SK-N-SH (cell line): ENCODE measurements at places on chromosomes 6 and 20.

DNA sequence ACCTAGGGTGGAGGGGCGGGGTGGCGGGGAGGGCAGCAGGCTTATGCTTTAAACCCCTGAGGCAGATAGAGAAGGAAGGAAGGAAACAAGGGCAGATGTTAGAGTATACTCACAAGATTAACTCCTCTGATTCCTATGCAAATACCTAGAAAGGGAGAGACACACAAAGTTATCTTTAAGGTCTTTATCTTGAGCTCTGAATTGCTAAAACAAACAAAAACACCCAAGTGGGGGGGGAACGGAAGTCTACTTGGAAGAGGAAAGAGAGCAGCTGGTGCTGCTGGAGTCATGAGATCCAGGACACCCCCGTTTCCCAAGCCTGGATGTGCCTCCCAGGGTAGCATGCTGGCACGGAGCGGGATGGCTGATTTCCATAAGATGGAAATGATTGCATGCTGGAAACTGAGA, 43.4 kb downstream of the PLAGL1 start:
- no peak for DNase-seq

GRCh38 chr20:36274181-36274841, 31.8 kb upstream of the DLGAP4 start:
- DNase-seq, result peak; percentile 56

DNA sequence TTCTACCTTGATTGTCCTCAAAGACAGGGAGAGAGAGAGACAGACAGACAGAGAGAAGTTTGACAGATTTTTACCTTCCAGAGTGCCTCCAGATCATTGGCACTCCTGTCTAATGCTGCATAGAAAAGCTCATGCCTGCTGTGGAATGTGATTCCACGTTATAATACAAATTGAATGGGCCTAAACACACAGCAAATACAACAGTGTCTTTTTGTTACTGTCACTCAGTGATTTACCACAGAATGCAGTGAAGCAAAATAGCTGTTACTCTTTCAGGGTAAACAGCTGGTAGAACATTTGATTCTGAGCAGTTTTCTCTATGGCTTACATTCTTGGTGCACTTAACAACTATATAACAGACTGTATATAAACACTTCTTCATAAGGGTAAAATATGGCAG, 558.7 kb downstream of the LMBRD1 start:
- DNase-seq, result no peak

GRCh38 chr6:17640477-17640917, 40.4 kb downstream of the FAM8A1 start:
- DNase-seq, result no peak

- DNase-seq, result no peak
Observed at GRCh38 chr20:48467622-48468021, 360.2 kb downstream of the PREX1 start.

DNA sequence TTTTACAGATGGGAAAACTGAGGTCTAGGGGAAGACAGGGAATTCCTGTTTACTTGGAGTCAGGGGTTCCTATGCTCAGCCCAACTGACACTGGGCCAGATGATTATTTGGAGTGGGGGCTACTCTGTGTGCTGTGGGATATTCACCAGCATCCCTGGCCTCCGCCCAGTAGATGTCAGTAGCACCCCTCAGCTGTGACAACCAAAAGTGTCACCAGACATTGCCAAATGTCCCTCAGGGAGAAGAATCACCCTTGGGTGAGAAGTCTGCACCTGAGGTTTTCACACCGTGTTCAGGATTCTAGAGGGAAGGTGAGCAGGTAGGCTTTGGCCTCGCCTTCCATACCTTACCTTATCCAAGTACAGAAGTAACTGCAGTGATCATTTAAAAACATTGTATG, 27.6 kb downstream of the CDH26 start:
- no peak for DNase-seq

GRCh38 chr20:6362245-6362644, 239.4 kb upstream of the FERMT1 start:
- no peak for DNase-seq

DNA sequence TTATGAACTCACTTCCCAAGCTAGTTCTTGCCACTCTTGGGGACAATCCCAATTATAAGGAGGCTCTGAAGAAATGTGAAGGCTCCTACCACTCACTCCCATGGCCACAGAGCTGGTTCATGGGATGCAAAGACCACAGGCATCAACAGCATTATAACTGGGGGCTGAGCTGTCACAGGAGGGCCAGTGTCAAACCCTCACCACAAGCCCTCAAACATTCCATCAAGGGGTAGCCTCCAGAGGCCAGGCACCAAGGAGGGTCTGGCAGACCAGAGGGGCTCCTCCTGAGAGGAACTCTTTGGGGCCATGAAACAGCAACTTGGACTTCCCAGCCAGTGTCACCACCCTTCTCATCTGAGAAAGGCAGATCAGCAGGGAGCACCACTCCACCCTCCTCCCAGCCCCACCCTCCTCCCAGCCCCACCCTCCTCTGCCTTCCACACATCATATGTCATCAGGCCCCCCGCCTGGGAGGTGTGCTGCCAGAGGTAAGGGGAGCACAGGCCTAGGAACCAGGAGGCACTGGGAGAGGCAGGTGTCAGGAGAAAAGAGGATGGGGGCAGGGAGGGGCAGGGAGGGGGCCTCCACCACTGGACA, 1.2 kb upstream of the TSPO2 start:
- DNase-seq, result no peak

DNA sequence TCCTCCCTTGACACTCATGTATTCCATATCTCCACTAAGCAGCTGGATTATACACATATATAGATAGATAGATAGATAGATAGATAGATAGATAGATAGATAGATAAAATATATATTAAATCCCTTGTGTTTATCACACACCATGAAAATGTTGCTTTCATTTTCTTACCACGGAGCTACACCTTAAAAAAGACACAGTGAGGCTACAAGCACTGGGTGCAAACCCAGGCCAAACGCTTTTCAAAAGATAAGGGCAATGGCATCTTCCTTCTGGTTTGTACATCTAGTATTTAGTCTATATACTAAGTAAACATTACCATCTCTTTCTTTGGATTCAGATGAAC, 377.1 kb downstream of the ESR1 start:
- no peak for DNase-seq

- DNase-seq, result no peak
Observed at GRCh38 chr6:29521006-29521680, 33.4 kb upstream of the MAS1L start.

DNA sequence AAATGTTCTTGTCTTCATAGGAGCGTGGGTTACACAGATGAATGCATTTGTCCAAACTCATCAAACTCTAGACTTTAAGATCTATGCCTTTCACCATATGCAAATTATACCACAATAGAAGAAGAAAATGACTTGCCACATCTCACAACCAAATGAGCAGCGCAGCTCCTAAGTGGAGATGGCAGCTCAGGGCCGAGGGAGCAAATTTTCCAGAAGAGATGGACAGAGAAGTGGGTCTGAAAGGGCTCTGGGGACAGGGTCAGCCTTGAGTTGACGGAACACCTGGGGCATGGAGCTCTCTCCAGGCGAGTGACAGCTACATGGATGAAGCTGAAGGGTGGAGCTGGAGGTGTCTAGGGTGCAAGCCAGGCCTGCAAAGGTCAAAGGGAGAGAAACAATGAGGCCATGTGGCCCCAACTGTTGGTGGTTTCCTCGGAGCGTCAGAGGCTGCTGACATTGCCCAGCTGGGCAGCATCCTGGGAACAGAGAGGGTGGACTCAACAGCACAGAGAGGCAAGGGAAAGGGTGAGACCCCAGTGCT, 228.3 kb downstream of the NRN1 start:
- DNase-seq, result no peak

GRCh38 chr6:19597809-19598320, 239.3 kb upstream of the ID4 start:
- DNase-seq, result no peak

DNA sequence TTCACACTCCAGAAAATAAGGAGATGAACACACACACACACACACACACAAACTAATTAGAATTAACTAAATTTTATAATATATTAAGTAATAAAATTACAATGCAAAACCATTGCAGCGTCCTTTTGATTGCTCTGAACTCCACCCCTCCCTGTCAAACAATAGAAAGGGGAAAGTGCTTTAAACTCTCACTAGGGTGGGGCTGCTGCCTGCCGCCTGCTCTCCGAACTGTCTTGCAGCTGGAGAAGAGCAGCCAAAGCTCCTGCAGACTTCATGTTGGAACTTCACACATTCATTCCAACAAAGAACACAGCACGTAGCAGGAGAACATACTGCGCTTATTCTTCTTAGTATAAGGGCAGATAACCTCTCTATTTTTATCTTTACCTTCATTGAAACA, 83.2 kb downstream of the GCLC start:
- DNase-seq, result no peak

DNA sequence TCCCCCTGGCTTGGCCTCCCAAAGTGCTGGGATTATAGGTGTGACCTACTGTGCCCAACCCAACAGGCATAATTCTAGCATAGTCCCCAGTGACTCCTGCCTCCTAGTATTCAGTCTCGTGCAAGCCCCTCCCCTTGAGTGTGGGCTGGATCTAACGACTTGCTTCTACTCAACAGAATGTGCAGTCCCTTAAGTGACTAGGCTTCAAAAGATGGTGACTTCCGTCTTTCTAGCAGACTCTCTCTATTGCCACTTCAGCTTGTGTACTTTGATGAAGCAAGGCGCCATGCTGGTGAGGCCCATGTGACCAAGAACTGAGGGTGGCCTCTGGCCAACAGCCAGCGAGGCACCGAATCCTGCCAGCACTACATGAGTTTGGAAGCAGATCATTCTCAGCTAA, 109.6 kb upstream of the TRAF3IP2 start:
- no peak for DNase-seq
